Left ventricle myocardium superior (tissue), 1 donor: ENCODE measurements at places on chromosomes 13 and 19. TPM values are rescaled to one million over a fixed set of nuclear protein-coding genes. Genes with fewer than 3 reads are reported as not detected.

LRRC8E gene
- 3.1 TPM for total RNA-seq

ZNF8 gene
- 4.8 TPM for total RNA-seq

ZNF878 gene
- 0.32 TPM for total RNA-seq

GFY gene
- not detected for total RNA-seq

ZIC5 gene
- not detected for total RNA-seq

RGS9BP gene
- total RNA-seq, result 15.3 TPM

CEACAM4 gene
- 0.52 TPM for total RNA-seq

PEAK3 gene
- total RNA-seq, result 0.87 TPM

BLOC1S3 gene
- total RNA-seq, result 6.0 TPM

SHKBP1 gene
- total RNA-seq, result 16.4 TPM

SLAIN1 gene
- 7.1 TPM for total RNA-seq

NCAN gene
- not detected for total RNA-seq

CEBPA gene
- total RNA-seq, result 2.4 TPM

AMH gene
- 1.6 TPM for total RNA-seq

CRTC1 gene
- 10.3 TPM for total RNA-seq

PEG3 gene
- total RNA-seq, result 7.5 TPM

PODNL1 gene
- total RNA-seq, result 2.0 TPM

SUGP2 gene
- 71.9 TPM for total RNA-seq

ZNF135 gene
- 4.1 TPM for total RNA-seq

SIGLEC9 gene
- 1.4 TPM for total RNA-seq

SYNGR4 gene
- not detected for total RNA-seq

IL12RB1 gene
- total RNA-seq, result 0.94 TPM

NTF4 gene
- not detected for total RNA-seq

PLPPR3 gene
- not detected for total RNA-seq

KISS1R gene
- total RNA-seq, result not detected

COL4A2 gene
- 126 TPM for total RNA-seq

OR7C1 gene
- total RNA-seq, result not detected

ZNF540 gene
- 8.8 TPM for total RNA-seq

KLF1 gene
- total RNA-seq, result not detected

ZNF574 gene
- 10.2 TPM for total RNA-seq

TICAM1 gene
- total RNA-seq, result 6.2 TPM

CAPS gene
- total RNA-seq, result 4.1 TPM

PPP6R1 gene
- 39.2 TPM for total RNA-seq

ZNF606 gene
- 14.1 TPM for total RNA-seq

ACTMAP gene
- 6.7 TPM for total RNA-seq

ZNF324B gene
- 3.7 TPM for total RNA-seq

NPHS1 gene
- not detected for total RNA-seq

SIGLECL1 gene
- total RNA-seq, result not detected

ATP4A gene
- not detected for total RNA-seq

NANOS3 gene
- 0.69 TPM for total RNA-seq

ZNF700 gene
- total RNA-seq, result 4.0 TPM

ZNF773 gene
- total RNA-seq, result 6.0 TPM

PGLYRP2 gene
- not detected for total RNA-seq

COPE gene
- 140 TPM for total RNA-seq

ICAM5 gene
- 0.32 TPM for total RNA-seq

TNFSF9 gene
- 1.0 TPM for total RNA-seq

MZT1 gene
- total RNA-seq, result 6.8 TPM

LYPD5 gene
- 0.89 TPM for total RNA-seq

GIPR gene
- total RNA-seq, result 4.1 TPM

DMKN gene
- total RNA-seq, result 16.1 TPM
